ENCODE measurements at places on chromosomes 12 and 14. TPM values are rescaled to one million over a fixed set of nuclear protein-coding genes. Genes with fewer than 3 reads are reported as not detected.

Gene CD69
- total RNA-seq = not detected

Gene DYRK2
- total RNA-seq = 70.9 TPM

Gene SRRM4
- 183 TPM for total RNA-seq

Gene FERMT2
- total RNA-seq = 79.7 TPM

Gene NID2
- 2.6 TPM for total RNA-seq

Gene NAV3
- total RNA-seq = 13.6 TPM

Gene CRACR2A
- total RNA-seq = 4.5 TPM

Gene DCN
- total RNA-seq = not detected

Data from glutamatergic neuron (in vitro differentiated cells).